GM19239 (cell line): ENCODE measurements at places on chromosomes 11 and 22.

DNA sequence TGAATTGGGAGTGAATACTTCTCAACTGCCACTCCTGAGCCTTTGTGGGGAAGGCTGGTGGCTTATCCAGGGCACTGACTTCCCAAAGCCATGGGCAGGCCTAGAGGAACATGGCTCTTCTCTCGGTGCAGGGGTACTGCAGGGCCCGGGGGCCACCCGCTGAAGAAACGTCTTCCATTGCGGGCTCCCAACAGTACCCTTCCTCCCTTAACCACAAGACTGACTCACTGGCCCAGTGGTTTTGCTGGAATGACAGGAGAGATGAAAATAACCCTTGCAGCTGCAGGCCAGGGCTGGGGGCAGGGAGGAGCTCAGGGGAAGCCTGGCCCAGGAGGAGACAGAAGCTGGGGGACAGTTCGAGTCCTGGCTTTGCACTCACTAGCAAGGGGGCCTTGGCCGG is 13.5 kb downstream of the TXN2 start:
- no peak for DNase-seq

GRCh38 chr11:78377625-78378418 is 39.8 kb downstream of the GAB2 start:
- DNase-seq: no peak

GRCh38 chr11:5626196-5626595 is 1.4 kb downstream of the TRIM34 start:
- no peak for DNase-seq

- DNase-seq: no peak
Observed at GRCh38 chr11:69649576-69649900, 8.6 kb downstream of the CCND1 start.

DNA sequence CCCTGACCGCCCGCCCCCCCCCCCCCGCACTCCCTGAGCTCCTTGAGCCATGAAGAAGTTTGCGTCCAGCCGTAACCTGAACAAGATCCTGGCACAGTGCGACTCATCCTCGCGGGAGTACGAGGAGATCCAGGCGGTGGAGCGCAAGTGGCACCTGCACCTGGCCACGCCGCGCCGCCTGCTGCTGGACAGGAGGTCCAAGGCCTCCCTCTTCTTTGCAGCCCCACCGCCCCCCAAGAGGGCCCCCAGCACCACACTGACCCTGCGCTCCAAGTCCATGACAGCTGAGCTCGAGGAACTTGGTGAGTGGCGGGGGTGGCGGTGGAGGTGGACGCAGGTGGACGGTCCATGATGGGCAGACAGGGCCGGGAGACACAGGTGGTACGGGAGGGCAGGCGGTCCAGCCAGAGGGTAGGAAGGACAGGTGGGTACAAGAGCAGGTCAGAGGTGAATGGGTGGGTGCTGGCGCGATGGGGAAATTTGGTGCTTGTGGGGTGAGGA is 32.1 kb upstream of the ACR start:
- DNase-seq: no peak
